Fibroblast of skin of left biceps (primary cell): ENCODE measurements at places on chromosomes 13 and 19.

- DNase-seq: no peak
Measured at GRCh38 chr13:29920025-29920643, 69.7 kb upstream of the UBL3 start.

- DNase-seq: no peak
Measured at GRCh38 chr13:97431171-97431764, 2.7 kb upstream of the RAP2A start.

DNA sequence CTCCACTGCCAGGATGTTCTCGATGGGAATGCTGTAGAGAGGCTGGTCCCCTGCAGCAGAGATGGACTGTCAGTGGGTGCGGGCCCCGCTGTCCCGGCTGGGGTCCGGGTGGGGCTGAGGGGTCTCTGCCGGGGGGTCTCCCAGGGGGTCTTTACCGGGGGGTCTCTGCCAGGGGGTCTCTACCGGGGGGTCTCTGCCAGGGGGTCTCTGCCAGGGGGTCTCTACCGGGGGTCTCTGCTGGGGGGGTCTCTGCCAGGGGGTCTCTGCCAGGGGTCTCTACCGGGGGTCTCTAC lies 25.7 kb upstream of the C13orf46 start:
- DNase-seq: no peak

- DNase-seq: no peak
Measured at GRCh38 chr19:29003641-29004409, 209.1 kb downstream of the UQCRFS1 start.

DNA sequence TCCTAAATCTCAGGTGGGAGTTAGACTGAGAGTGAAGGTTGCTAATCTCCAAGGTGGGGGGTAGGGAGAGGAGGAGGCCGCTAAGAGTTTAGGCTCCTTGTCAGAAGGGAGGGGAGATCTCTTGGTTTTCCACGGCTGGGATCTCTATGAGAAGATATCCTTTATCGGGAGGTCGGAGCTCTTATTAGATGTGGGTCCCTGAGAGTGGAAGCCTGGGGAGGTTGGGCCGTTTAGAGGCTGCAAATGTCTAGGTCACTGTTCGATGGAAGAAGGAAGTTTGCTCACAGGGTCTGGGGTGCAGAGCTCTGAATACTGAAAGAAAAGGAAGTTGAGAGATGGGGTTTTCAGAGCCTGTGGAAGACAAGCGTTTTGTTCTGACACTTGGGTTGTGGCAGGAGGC lies 3.8 kb downstream of the MYADM start:
- no peak for DNase-seq

GRCh38 chr13:105196052-105196451 lies 1339.4 kb downstream of the EFNB2 start:
- no peak for DNase-seq

DNA sequence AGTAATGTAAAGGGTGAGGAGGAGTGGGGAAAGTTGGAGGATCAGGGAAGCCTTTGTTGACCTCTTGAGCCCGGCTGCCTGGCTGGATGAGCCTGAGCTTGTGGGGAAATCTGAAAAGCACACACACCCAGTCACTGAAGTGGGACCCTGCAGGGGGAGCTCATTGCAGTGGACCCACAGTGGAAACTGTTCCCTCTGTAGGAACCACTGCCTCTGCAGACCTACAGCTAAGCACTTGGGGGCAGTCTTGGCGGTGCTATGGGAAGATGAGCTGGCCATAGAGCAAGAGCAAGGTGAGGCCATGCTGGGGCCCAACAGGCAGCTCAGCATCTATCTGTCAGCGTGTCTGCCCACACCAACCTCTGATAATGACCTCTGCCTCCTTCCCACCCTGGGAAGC lies 294.8 kb downstream of the TSHZ3 start:
- DNase-seq: peak; percentile 40

GRCh38 chr19:13104848-13105711 lies 2.4 kb upstream of the LYL1 start:
- DNase-seq: no peak

- no peak for DNase-seq
Measured at GRCh38 chr13:101343128-101343787, 73.0 kb downstream of the NALCN start.

DNA sequence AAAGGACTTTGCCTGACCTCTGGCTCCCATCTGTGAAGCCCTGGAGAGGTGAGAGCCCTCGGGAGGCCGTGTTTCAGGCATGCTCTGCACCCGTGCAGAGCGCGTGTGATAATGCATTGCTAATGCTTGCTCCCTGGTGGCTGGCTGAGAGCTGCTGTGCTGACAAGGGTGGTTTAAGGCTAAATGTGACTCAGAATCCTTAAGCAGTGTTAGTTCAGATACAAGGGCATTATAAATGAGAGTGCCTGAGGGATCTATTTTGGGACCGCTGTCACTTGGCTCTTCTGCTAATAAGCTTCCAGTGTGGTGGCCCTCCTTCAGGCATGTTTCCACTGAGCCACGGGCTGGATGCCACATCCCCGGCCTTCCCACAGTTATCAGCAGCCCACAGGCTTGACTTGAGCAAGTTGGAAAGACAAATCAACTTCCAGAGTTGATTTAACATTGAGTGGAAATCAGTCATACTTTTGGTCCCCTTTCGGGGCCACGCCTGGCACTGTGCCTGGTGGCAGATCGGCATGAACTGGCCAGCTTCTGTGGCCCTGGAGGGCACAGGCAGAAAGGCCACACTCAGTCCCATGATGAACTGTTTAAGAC lies 17.0 kb downstream of the ALOX5AP start:
- DNase-seq: no peak

- DNase-seq: no peak
Measured at GRCh38 chr19:3575949-3576673, 3.4 kb downstream of the HMG20B start.

DNA sequence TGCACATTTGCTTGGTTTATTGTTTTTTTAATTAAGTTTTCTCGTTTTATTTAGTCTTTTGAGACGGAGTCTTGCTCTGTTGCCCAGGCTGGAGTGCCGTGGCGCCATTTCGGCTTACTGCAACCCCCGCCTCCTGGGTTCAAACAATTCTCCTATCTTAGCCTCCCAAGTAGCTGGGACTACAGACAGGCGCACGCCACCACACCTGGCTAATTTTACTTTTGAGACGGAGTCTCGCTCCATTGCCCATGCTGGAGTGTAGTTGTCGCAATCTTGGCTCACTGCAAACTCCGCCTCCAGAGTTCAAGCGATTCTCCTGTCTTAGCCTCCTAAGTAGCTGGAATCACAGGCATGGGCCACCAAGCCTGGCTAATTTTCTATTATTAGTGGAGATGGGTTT lies 1.3 kb downstream of the RPS9 start:
- DNase-seq: no peak

- DNase-seq: no peak
Measured at GRCh38 chr19:39831679-39832078, 2.3 kb downstream of the DYRK1B start.

- no peak for DNase-seq
Measured at GRCh38 chr13:79459906-79460305, 21.0 kb upstream of the NDFIP2 start.

DNA sequence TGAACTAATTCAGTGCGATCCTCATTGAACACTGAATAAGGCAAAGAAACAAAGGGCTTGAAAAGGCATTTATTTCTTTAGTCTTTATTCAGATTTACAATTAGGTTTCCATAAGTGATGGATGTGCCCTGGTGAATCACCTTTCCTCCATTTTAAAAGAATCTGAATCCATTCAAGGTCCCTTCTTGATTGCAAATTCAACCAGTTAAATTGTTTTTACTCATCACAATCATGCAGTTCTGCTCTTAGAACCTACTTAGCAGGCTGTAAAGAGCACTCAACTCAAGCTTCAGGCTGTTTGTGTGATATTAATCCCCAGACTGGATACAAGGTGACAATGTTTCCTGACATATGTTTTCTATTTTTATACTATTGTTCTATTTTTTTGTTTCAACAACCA lies 321.0 kb downstream of the TBC1D4 start:
- DNase-seq: no peak

DNA sequence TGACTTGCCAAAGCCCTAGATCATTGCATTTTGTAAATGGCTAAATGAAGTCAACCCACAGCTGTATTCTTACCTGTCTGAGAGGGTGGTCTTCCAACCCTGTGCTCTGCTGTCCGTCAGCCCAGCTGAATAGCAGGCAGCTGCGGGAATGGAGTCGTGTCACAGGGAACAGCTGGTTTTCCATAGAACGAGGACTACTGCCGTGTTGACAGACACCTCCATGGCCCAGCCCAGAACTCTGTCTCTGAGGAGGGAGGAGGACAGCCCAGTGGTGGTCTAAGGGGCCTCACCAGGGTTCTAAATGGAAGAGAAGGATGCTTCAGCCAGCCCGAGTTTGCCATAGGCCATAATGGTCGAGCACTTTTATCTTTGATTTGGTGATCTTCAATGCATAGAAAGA lies 110.7 kb downstream of the SLC7A1 start:
- no peak for DNase-seq
